ENCODE measurements at places on chromosomes 3 and 15.
A peak's percentile ranks its signal among the peaks of the same experiment; 100 is the strongest.

- no peak for DNase-seq
Measured at GRCh38 chr15:83954506-83954905, 281.1 kb upstream of the GOLGA6L4 start.

- DNase-seq = no peak
Measured at GRCh38 chr3:125013095-125013494, 42.7 kb downstream of the HEG1 start.

DNA sequence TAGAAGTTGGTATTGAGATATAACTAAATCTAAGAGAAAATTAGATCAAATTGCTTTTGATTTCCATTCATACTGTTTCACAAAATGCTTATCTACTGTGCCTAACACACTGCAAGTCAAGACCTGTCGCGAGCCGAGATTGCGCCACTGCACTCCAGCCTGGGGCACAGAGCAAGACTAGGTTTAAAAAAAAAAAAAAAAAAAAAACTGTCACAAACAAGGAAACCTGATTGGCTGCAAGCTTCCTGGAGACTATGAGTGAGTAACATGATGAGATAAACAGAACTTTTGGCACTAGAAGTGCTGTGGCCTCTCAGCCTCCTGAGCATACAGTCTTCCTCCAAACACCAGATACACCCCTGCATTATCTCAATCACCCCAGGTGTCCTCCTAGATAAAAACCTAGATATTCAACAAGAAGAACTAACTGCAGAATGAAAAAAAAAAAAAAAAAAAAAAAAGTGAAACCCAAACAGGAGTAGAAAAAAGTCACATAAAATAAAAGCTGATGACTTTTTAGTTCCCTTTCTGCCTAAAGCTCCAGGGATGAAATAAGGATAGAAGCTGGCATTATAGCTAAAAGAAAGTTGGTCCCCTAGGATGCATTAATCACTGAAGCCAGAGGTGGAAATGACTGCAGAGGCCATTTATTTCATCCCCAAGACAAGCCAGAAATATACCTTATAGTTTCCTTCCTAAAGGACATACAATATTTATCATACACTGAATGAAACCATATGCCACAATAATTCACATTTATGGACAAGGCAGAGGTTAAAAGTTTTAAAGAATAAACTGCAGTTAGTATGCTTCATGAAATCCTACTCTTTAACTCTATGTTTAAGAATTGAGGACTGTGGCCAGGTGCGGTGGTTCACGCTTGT, 82.4 kb downstream of the P3H2 start:
- no peak for DNase-seq

DNA sequence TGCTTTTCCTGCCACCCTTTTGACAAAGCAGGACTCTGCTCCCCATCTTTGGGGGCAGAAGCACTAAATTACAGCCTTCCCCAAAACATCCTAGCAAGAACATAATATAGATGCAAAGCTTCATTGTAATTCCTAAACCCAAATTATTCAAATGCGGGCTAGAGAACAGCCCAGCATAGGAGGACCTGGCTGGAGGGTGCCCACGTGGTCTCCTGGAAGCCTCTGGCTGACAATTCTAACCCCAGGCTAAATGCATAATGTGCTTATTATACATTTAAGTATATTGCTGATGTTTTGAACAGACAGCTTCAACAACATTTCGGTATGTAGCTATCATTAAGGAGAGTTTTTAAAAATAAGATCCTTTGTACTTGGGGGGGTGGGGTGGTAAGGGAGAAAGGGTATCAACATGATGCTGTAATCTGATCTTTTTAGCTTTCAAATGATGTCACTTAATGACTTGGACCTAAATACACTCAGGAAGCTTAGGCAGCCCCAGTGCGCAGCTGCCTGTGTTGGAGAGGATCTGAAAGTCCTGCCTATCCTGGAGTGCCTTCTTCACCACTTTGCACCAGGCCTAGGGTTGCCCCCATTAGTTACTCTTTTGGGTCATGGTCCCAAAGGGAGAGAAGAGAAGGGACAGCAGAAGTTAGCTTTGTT, 57.2 kb upstream of the USP3 start:
- no peak for DNase-seq

DNA sequence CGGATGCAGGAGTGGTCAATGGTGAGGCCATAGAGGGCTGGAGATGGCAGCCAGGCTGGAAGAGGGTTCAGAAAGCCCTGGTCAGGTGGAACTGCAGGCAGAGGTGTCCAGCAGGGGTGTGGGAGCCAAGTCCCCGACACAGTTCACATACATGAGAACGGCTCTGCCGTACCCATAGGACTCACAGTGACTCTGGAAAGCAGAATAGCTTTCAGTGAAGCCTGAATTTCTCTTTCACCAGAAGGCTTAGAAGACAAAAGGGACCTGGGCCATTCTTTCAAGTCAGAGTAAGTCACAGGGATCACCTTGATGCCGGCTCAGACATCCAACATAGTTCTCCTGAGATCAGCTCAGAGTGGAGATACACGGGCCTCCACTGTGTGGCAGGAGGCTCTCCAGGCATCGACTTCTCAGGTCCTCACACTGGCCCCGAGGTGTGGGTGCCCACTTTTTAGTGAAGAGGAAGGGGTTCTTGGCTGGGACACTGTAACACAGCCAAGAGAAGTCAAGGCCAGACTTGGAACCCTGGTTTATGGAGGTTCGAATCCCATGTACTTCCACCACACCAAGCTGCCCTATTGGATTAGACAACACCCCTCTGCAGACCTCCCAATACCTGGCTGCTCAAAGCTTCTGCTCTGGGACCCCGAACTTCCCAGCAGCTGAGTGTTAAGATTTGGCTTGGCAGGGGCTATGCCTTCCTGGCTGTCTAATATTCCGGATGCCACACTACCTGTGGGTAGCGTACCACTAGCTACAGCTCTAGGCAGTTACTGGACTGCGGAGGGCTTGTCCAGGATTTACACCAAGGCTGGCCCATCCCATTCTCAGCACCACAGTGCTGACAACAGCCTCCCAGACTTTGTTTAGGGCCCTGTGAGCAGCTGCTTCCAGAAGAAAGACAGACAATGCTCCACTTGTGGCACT, 40.4 kb upstream of the RAB6B start:
- no peak for DNase-seq

DNA sequence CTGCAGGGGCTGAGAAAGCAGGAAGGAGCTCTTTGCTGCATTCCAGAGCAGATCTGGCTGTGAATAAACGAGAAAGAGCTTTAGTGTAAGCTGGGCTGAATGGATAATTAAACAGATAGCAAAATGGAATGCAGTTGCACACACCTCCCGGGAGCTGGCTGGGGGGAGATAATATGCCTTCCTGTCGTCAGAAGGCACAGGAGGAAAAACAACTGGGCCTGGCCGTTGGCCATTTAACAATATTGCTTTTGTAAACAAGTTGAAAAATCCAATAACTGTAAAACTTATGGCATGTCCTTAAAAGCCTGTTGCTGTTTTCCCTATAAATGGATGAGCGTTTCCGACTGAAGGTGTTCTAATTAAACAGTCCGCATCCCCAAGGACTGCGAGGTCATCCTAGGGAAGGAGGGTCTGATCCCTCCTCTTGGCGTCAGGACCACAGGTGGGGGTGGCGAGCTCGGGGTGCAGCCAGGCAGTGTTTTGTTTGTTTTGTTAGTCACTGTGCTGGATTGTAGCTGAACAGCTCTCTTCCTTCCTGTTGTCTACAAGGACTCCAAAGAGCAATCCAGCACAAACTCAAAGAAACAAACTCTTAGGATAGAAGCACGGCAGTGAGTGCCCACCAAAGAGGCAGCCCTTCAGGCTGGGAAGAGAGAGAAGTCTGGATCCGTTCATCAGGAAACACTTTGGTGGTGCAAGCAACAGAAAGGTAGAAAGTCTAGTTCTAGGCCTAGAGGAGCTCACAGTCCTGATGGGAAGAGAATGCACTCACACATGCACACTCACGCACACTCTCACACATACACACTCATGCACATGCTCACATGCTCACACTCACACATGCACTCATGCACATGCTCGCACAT, 133.4 kb upstream of the SMAD3 start:
- DNase-seq = no peak

DNA sequence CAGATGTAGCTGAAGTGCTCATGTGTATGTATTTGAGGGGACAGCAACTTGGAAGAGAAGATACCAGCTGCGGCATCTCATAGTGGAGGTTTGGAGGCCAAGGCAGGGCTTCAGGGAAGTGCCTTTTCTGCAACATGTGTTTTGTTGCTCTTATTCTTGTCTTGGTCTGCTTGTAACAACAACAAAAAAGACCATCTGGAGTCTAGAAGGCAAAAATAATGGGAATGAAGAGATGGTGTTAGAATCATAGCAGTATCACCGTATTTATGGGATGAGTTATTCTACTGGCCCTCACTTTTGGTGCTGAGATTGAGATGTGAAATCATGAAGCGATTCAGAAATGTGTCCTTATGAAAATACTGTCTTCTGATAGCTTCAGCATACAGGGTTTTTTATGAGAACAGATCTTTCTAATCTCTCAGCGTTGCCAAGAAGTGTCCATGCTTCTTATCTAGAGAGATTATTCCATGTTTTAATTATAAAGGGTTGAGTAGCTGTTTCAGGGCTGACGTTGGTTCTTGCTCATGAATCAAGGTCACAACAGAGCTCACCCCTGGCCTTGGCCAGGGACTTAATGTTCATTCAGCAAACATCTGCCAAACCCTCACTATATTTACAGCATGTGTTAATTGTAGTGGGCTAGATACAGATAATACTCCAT, 58.0 kb downstream of the ITPR1 start:
- DNase-seq = no peak

DNA sequence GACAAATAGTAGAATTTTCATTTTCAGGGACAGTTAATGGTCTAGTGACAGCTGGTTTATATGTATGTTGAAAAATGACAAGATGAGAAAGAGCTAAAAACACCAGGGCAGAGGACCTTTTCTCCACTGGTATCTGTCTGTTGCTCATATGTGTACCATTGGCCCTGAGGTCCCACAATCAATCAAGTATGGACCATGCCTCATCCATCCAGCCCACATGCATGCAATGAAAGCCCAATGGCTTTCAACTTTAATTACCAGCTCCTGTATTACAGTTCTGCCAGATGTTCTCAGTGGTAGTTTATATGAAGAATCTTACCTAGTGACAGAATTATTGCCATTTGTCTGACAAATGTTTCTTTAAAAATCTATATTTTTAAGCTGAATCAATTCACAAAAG, 234.1 kb downstream of the ZMAT3 start:
- DNase-seq = no peak

GRCh38 chr3:145864336-145864735, 296.6 kb downstream of the PLOD2 start:
- no peak for DNase-seq

- DNase-seq = no peak
Measured at GRCh38 chr15:67183443-67184169, 70.9 kb downstream of the AAGAB start.

GRCh38 chr15:93070551-93071296, 18.3 kb downstream of the RGMA start:
- no peak for DNase-seq

- DNase-seq = no peak
Measured at GRCh38 chr15:58977887-58978286, 9.6 kb upstream of the RNF111 start.

- DNase-seq = no peak
Measured at GRCh38 chr15:100889385-100890050, 9.9 kb downstream of the ALDH1A3 start.

- peak; percentile 81 for DNase-seq
Measured at GRCh38 chr3:44477312-44478030, at the start of gene ZNF445. Gene ZNF445, minus strand, starts transcription at chr3:44477670. Its CDS starts 22,121 bp downstream, at chr3:44455549.

DNA sequence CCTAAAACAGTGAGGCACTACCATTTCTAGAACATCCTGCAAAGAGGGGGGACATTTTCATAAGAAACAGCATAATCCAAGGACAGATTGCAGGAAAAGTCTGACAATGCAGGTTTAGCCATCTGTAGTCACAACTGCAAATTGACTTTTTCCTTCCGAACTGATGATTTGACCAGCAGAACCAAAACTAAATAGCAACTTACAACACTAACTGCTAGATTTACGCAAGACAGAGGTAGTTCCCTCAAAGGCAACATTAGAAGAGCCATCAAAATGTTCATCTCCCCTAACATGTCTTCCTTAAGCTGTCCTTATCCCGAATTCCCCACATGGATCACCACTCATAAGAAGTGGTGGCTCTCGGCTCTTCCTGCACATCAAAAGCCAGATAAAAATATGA, 129.6 kb downstream of the GADL1 start:
- DNase-seq = no peak

GRCh38 chr15:97747342-97747741, 213.2 kb upstream of the ARRDC4 start:
- DNase-seq = no peak

GRCh38 chr3:169453256-169454059, 210.1 kb downstream of the MECOM start:
- DNase-seq = no peak

GRCh38 chr3:100570811-100571210, 38.6 kb upstream of the ADGRG7 start:
- no peak for DNase-seq
